ENCODE measurements at places on chromosomes 12 and 14.
A peak's percentile ranks its signal among the peaks of the same experiment; 100 is the strongest.

DNA sequence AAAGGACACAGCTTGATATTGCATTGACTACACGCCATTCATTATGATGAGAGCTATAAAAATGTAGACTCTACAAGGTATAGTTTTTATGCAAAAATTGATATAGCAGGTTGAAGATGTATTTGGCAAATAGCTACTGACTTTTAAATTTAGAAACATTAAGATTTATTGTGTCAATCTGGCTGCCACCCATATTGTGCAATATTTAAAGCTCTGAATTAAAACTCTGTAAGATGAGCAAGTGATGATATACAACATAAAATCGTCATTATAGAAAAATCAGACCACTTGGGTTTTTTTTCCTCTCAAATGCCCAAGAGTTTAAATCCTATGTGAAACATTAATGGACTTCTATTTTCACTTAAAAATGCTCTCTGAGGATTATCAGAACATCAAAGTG, 36.8 kb upstream of the E2F7 start:
- DNase-seq = no peak

DNA sequence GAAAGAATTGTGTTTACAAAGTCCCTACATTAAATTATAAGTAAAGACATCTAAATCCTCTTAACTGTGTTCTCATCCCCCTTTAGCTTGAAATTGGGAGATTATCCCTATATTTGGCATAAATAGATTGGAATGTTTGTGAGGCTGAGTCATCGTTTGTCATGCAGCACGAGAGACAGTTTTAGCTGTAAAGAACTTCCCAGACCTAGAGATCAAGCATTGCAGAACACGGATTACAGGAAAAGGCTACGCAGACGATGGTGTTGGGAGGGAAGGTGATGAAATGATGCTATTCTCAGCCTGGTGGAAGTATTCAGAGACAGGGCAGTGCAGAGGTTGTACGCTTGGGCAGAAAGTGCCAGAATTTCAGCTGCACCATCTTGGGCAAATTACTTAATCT, 93.8 kb downstream of the PTPRB start:
- peak; percentile 96 for DNase-seq

- no peak for DNase-seq
These were observed 966.2 kb upstream of the TMEM132C start for GRCh38 chr12:127300753-127301152.

GRCh38 chr12:110050927-110051326, 2.6 kb upstream of the C12orf76 start:
- DNase-seq = no peak

DNA sequence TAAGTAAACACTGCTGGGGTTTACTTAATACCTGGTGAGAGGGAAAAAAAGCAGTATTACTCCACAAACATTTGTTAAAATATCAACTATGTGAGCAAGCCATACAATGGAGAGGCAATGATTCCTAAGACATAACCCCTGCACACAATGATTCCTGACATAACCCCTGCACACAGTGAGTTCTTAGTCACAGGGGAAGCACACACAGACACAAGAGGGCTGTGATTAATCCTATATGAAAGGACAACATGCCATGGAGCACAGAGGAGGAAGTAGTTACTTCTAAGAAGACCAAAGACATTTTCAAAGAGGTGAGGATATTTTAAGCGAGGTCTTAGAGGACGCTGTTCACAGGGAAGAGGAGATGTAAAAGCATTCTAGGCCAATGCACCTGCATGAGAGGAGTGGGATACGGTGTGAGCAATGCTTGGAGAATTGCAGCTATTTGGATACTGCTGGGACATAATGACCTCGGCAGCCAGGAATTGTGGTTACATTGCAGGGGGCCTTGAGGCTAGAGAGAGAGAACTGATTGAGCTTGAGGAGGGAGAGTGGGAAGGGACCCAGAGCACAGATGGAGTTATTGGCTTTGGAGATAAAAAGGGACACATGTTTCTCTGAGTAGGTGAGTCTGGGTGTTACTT, 211.9 kb downstream of the APAF1 start:
- no peak for DNase-seq

DNA sequence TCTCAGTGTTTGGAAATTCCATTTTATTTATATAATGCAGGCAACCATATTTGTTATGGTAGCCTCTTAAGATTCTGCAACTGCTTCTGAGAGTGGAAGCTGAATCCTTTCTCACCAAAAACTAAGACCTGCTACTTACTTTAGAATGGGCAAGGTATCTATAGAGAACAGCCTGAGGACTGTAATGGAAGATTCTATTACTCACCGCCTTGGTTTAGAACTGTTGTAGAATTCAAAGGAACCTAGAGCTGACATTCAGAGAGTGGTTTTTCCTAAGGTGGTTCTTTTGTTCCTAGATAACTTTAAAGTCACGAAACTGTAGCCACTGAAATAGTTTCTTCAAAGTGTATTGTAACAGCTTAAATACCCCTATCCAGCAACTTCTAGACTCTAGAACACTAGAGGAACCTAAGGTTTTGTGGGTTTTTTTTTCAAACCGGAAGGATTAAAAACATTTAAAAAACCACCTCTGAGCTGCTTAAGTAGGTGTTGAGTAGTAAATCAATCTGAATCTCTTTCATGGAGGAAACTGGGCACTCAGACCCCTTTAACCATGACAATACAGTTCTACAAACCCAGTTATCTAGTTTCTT, 4.2 kb downstream of the TDP1 start:
- no peak for DNase-seq

DNA sequence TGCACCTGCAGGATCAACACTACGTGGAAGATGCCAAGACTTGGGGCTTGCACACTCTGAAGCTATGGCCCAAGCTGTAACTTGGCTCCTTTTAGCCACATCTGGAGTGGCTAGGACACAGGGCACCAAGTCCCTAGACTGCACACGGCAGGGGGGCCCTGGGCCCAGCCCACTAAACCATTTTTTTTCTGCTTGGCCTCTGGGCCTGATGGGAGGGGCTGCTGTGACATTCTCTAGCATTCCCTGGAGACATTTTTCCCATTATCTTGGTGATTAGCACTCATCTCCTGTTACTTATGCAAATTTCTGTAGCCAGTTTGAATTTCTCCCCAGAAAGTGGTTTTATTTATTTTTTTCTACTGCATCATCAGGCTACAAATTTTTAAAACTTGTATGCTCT, 1080.7 kb downstream of the LRFN5 start:
- DNase-seq = no peak

DNA sequence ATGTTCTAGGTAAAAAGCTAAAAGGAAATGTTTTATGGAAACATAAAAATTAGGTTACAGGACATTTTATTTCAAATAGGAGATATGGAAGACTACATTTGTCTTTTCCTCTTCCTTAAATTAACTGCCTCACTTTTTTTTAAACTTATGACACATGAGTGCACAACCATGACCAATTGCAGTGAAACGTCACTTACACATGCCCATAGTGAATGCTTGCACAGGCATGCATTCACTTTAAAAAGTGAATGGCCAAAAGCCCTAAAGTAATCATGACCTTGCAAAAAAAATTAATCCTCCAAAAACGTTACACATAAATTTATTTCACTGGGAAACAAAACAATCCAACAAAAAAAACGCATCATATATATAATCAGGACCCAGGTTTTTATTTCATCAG, 343.2 kb upstream of the TMTC1 start:
- DNase-seq = no peak

DNA sequence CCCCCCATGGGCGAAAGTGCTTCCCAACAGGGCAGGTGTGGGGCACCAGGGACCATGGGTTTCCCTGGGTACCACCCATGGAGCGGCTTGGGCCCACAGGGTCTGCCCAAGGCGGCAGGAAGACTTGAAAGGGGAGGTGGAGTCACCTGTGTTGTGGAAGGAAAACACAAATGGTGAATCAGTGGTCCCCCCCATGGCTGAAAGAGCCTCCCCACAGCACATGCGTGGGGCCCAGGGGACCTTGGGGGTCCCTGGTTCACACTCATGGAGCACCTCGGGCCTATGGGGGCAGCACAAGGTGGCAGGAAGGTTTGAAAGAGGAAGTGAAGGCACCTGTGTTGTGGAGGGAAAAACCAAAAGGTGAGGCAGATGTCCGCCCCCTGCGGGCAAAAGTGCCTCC, 581.9 kb downstream of the ALG10 start:
- DNase-seq = no peak

DNA sequence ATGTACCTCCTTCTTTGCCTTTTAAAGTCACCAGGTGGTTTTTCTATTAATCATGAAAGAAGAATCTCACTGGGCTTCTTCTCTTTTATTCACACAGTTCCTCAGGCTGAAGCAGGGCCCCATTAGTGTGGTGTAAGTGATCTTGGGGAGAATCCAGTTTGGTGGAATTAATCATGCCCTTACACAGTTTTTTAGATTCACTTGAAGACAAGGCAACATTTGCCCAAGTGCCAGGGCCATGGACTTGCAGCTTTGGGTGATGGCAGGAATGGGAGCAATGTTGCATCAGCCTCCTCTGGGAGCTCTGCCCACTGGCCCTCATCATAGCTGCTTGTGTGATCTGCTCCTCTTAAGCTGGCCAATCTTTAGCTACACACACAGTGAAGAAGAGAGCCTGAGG, 33.8 kb downstream of the KCNK10 start:
- no peak for DNase-seq

GRCh38 chr12:45075587-45076282, 24.8 kb upstream of the DBX2 start:
- DNase-seq = no peak

DNA sequence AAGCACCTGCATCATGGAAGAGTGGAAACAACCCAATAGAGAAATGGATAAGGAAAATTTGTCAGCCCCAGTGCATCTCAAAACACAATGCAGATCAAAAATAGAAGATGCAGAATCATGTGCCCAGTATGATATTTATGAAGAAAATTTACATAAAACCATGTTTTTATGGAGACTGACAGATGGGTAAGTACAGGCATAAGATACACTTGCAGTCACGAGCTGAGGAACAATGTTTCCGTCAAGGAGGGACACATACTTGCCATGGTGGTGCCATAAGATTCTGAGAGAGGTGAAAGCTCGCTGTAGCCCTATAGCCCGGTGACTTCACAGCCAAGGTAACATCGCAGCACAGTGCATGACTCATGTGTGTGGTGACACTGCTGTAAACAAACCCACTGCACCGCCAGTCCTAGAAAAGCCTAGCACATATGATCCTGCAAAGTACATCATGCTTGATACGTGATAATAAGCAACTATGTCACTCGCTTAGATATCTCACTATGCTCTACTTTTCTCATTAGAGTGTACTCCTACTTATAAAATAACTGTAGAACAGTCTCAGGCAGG, 112.6 kb downstream of the RIMBP2 start:
- no peak for DNase-seq

DNA sequence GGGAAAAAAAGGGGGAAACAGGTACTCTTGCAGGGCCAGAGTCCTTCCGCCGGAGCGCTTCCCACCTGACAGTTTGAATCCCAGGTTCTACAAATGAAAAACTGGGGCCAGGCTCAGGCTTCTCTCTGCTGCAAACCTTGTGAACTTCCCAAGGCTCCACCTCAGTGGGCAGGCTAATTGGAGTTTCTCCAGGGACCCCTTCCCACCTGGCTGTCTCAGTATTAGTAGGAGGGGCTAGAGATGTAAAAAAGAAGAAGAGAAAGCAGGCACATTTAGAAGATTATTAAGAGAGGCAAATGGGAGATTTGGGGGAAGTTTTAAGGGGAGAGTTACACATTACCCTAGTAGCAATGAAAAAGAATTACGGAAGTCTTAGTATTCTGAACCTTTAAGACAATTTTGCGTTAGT, 20.0 kb upstream of the CLEC2D start:
- peak; percentile 3 for DNase-seq

DNA sequence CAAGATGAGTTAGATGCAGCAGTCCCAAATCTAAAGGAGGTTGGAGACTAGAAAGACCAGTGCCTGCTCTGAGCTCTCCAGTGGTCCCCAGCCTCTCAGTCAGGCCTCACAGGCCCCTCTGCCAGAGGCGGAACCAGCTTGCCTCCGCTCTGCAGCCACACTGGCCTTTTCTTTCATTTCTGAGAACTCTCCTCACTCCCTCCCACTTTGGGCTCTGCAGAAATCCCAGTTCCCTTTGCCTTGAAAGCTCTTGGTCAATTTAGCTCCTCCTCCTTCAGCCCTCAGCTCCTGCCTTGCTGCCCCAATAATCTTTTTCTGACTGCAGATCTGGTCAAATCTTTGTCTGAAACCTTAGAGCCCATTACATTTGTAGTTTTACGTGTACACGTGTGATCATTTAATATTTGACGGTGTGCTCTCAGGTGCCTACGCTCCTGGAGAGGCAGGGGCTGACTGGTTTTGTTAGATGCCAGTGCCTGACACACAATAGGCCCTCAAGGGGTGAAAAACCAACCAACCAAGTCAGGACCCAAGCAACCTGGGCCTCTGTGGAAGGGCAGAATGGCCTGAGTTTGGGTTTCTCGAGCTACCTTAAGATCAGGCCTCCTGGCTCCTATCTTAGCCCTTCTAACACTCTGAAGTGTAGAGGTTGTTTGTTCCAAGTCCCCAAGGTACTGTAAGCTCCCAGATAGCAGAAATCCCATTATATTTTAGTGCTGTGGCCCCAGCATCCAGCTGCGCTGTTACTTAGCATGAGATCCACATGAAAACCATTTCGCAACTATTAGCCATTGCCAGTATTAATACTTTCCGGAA, 1.1 kb upstream of the NUDT4 start:
- no peak for DNase-seq

DNA sequence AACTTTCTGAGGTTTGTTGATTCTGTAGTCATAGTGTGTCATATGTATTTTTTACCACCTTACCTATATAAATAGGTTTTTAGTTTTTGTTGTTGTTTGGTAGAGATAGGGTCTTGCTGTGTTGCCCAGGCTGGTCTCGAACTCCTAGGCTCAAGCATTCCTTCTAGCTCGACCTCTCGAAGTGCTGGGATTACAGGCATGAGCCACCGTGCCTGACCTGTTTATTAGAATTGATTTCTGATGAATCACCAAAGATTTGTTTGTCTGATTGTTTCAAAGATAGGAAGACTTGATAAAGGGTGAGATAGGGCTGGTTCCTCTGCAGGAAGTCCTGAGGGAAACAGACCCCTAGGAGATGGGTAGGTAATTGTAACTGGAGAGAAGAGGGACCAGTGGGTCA, 481.6 kb downstream of the PCNX1 start:
- no peak for DNase-seq

DNA sequence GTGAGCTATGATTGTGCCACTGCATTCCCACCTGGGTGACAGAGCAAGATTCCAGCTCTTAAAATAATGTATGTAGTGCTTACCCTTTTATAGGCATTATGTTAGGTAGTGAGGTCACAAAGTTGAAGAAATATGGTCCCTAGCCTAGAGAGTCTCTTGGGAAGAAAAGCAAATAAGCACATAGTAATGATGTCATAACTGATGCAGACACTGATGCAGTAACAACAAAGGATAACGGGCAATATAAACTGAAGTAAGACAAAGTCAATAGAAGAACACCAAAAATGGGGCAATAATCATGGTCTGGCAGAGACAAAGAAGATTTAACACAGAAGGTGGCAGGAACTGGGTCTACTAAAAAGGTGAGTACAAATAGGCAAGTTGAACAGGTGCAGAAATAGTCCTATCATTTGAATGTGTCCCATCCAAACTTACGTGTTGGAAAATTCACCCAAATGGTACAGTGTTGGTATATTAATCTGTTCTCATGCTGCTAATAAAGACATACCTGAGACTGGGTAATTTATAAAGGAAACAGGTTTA, 93.5 kb downstream of the CPNE8 start:
- no peak for DNase-seq

- DNase-seq = peak; percentile 41
These were observed at the start of gene ACTR10 for GRCh38 chr14:58199726-58200479. ACTR10 (plus strand) TSS chr14:58200149; CDS start chr14:58200218, 69 bp downstream.

GRCh38 chr14:100445436-100446088, 122.4 kb downstream of the SLC25A47 start:
- no peak for DNase-seq

- no peak for DNase-seq
These were observed 1.3 kb downstream of the TEAD4 start for GRCh38 chr12:2960390-2960956.

Measured in HS-5 (cell line).